ENCODE measurements at places on chromosomes 7 and 10.

DNA sequence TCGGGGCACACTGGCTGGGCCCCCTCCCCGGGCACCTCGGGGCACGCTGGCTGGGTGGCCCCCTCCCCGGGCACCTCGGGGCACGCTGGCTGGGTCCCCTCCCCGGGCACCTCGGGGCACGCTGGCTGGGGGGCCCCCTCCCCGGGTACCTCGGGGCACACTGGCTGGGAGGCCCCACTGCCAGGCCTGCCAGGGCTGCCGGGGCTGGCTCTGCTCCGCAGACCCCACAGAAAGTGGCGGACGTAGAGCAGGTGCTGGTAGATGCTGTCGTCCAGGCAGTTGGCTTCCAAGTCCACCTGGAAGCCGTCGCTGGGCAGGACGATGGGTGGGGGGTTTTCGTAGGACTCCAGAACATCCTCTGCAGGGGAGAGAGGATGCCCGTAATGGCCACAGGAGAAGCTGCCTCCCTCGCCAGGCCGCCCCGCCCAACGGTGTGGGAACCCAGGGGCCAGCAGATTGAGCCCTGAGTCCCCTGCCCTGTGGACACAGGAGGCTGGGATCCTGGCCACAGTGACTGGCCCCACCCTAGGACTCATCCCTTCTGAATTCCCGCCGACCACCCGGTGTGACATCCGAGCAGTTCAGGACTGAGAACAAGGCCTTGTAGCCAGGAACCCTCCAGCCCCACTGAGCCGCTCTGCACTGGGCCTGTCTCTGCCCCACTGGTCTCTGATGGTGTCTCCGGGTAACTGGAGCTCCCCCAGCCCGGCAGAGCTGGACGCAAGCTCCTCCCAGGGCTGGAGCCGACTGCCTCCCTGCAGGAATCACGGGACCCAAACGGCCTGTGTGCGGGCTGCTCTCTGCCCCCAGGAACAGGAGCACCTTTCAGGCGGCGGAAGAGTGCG is 28.2 kb downstream of the AP5Z1 start:
- DNase-seq: no peak

DNA sequence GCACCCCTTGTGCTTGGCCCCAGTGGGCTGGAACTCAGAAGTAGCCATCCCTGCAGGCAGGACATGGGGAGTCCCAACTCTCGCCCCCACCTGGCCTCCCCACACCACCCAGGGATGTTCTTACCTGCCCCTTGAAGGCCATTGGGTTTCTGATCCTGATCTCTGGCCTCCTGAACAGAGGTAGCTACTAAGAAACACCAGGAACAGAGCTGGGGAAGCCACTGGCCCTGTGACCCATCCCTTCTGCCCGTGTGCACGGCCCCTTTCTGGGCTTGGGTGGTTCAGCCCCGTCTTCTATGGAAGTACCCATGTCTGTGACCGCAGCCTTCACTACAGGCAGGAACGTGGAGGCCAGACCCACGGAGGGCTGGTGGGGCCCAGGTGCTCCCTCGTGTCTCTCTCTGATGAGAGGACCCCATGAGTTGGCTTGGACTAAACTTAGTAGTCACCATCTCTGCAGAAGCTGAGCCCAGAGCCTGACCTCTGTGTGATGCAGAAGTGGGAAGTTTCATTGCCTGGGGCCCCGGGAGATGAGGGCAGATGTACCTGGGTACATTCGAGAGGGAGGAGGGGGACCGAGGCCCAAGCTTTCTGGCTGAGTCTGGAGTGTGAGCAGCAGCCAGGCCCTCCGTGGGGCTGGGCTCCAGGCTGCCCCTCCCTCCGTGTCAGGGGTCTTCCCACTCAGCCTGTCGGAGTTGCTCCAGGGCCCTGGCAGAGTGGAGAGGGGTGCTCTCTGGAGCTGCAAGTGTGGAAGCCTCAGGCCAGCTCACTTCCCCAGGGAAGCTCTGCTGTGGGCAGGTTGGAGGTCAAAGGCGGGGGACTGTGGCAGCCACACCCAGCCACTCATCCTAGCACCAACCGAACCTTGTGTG is 81.0 kb downstream of the MKI67 start:
- peak; percentile 16 for DNase-seq

- DNase-seq: no peak
Observed at GRCh38 chr7:106869954-106870353, 4.9 kb downstream of the PIK3CG start.

GRCh38 chr10:78301891-78302738 is 268.5 kb downstream of the RPS24 start:
- no peak for DNase-seq

DNA sequence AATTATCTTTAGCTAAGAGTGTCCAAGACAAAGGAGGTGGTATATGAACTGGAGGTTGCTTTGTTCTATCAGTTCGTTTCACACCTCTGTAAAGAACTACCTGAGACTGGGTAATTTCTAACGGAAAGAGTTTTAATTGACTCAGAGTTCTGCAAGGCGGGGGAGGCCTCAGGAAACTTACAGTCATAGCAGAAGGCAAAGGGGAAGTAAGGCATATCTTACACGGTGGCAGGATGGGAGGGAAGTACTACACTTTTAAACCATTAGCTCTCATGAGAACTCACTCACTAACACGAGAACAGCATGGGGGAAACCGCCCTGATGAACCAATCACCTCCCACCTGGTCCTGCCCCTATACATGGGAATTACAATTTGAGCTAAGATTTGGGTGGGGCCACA is 1202.3 kb upstream of the LRRTM3 start:
- DNase-seq: no peak

- DNase-seq: no peak
Observed at GRCh38 chr10:121661451-121661851, 63.2 kb upstream of the FGFR2 start.

DNA sequence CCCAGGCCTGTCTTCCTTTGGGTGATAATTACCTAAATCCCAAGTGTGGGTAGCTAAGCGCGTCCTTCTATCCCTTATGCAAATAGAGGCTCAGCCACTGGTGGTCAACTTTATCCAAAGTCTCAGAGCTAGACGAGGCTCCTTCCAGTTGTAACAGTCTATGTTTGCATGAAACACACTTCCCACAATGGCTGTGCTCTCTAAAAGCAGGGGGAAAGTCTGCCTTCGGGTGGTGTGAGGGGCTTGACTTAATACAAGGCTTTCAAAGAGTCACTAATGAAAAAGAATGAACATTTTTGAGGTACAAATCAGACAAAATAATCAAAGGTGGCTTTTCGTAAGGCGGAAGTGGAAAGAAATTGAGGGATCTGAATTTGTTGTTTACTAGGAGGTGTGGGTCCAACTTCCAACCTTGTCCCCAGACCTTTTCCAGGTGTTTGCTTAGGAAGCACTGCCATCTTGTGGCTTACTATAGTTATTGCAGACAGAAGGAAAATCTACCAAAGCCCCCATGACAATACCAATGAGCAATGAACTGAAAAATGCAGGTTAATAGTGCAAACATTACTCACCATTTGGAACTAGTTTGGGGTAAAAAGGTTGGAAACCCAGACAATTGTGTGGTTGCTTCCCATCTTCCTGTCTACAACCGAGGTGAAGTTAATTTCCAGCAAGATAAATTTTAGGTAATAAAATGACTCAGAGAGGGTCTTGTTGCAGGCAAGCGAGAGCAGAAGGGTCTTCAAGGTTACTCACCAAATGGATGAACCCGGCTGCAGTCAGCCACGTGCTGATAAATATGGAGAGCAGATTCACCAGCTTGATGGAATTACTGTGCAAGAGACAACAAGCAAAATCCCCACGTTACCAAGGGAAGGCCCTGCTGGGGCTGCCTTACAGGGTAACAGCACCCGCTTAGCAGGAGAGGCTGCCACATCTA is 525.7 kb downstream of the KCNMA1 start:
- no peak for DNase-seq

DNA sequence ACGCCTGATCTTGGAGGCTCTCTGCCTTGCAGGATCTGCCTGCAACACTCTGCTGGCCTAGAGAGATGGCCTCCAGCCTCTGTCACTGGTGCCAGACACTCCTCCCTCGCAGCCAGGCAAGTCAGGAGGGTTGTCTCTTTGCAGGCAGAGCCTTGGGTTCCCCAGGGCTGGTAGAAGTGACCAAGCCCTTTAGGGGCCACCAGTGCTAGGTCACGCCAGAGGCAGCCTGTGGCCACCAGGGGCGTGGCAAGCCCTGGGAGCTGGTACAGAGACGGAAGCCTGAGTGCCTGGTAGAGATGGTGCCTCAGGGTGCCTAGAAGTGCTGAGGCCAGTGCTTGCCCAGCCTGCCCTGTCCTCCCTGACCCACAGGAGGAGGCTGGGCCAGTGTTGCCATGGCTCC is 9.1 kb downstream of the ADCYAP1R1 start:
- DNase-seq: no peak

DNA sequence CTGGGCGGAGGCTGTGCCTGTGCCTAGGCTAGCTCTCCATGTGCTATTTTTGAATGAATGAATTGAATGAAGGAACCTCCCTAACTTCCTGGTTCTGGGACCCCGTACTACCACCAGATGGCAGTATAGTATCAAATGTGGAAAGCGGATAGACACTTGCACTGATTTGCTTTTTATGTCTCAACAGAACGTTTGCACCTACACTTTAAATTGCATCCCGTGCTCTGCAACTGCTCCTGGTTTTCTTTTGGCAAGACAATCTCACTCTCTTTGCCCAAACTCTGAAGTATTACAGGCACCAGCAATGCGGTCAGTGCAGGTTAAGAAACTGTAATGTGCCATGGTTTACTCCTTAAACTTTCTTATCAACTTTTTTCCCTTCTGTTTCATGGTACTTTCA is 6.5 kb downstream of the FZD8 start:
- DNase-seq: peak; percentile 57

DNA sequence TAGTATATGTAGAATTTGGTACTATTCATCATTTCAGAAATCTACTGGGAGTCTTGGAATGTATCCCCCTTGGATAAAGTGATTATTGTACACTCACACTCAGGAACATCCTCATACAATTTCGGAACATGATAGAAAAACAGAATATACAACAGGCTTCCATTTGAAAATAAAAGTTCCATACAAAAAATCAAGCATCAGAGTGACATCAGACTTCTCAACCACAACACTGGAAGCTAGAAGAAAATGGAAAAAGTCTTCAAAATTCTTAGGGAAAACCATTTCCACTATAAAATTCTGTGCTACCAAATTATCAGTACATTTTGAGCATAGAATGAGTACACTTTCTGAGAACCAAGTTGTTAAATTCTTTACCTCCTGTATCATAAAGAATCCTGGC is 8.8 kb downstream of the LYZL1 start:
- DNase-seq: no peak

All from dorsolateral prefrontal cortex (tissue), 122 donors.